ENCODE measurements at places on chromosomes 3 and 15.

DNA sequence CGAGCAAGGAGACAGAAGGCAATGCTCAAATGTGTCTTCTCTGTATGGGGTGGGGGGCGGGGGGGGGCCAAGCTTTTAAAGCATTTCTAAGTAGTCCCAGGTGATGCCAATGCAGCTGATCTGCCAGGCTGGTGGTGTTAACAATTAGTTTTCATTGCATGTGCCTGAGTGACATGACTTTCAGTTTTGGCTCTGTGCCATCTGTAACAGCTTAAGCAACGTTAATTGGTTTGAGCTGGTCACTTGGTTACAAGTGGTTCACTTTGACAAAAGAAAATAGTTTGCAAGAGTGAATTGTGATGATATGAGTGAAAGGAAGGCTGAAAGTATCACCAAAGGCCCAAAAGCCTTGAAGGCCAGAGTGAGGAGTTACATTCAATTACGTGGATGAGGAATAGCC, 26.4 kb upstream of the LRIG1 start:
- no peak for DNase-seq

- DNase-seq: no peak
Measured at GRCh38 chr3:18593231-18593630, 168.1 kb upstream of the SATB1 start.

DNA sequence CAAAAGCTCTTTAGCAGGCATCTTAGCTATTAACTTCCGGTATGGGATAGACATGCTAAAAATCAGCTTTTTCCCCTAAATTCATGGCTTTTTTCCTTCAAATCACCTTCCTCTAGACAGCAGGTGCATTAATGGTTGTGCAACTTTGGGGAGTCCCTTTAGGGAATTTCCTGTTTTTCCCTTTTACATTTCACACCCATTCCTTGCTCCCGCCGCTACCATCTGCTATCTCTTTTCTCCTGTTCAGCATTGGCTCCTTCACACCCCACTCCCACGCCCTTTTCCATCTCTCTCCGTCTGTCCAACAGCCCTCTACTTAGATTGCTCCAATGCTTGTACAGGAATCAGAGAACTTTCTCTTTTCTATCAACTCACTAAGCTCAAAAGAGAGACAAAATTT, 43.4 kb downstream of the FEZF2 start:
- no peak for DNase-seq

GRCh38 chr3:28328188-28329151, 20.1 kb upstream of the ZCWPW2 start:
- DNase-seq: no peak

DNA sequence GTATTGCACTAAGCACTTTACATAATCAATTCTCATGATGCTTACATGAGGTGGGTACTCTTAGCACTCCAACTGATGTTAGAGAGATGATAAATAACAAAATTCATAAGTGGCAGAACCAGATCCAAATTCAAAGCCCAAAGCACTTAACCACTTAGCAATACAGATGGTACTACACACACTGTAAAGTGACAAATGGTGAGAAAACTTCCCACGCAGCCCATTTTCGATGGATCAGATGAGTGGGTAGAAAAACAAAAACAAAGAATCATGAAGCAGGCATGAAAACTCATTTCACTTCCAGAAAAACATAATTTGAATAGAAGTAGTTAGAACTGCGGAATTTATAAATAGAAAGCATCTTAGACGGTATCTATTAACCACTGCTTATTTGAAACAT, 66.2 kb downstream of the FRMD4B start:
- no peak for DNase-seq

DNA sequence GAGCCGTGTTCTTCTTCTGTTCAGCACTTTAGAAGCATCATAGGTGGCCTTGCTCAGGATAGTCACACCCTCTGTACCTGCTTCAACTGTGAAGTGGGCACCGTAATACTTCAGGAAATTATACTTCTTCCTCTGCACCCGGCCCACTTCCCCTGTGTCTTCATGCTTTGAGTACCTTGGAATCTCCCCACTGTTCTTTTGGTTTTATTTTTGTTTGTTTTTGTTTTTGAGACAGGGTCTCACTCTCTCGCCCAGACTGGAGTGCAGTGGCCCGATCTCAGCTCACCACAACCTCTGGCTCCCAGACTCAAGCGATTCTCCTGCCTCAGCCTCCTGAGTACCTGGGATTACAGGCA, 1.7 kb downstream of the P2RY14 start:
- no peak for DNase-seq

DNA sequence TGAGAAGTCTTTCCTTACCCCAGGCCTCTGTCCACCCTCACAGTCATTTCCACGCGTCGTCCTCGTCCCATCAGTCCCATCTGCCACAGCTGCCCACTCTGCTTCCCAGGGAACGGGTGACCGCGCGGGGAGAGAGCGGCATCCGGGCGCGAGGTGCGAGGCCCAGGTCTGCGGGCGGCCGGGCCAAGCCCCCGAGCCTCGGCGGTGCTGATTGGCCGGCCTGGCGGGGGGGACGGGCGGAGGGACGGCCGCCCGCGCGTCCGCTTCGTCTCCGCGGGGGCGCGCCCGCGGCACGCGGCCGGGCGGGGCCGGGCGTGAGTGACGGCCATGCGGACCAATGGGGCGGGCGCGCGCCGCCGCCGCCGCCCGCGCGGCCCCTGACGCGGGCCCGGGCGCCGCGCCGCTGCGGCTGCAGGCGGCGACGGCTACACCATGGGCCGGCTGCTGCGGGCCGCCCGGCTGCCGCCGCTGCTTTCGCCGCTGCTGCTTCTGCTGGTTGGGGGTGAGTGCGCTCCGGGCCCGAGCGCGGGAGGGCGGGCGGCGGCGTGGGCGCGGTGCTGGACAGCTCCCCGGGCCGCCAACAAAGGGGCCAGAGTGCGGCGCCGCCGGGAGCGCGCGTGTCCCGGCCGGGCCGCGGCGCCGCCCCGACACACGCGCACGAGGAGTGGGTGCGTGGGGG, at the start of gene PODXL2:
Gene PODXL2 (plus strand): TSS at position 398 of the 679 bp plus-strand sequence. CDS start 35 bp downstream, at position 433.
- DNase-seq: no peak

DNA sequence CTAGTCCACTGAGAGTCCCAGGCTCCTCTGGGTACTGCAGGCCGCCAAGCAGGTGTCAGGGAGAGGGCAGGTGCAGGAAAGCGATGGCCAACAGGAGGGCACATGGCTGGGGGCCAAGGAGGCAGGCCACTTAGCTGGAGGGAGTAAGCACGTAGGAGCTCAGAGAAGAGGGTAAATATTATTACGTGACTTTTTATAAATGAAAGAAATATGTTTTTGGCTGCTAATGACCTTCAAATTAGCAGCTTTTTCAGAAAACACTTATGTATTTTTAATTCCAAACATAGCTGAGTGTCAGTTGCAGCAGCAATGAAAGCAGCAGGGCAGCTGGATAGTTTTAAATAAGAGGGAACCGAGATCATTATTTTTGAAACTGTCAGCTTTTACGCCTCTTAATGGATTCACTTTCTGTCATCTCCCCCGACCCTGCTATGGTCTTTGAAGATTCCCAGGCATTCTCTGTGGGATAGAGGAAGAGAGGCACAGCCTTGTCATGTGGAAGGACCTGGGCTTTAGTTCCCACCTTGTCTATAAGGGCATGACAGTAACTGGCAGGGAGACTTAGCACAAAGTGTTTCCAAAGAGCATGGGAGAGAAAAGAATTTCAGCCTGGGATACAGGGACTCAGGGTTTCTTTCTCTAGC, 477.1 kb downstream of the EPHB1 start:
- DNase-seq: no peak

DNA sequence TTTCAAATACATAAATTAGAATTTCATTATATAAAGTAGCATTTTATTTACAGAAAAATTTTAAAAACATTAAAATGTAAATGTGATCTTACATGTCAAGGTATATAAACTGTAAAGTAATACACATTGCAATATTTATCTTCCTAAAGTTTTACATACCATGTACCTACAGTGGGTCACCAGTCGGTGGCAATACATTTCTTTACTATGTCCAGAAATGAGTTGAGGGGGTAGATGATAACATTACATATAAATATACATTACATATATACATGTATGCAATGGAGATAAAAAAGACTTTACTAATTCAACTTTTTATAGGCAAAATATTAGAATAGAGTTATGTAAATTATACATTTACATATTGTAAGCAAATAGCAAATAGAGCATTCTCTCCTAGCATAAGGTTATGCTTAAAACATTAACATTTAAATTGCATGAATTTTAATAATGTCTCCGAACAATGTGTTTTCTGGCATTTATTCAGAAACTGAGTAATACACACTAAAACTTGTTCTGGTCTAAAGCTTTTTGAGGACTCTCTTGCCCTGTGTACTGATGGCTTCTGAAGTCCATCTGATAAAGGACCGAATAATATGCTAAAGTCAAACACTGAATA, 93.3 kb upstream of the NLGN1 start:
- no peak for DNase-seq
